ENCODE measurements at places on chromosomes 4 and X. TPM values are rescaled to one million over a fixed set of nuclear protein-coding genes. Genes with fewer than 3 reads are reported as not detected.

Gene PABPC1L2B
- total RNA-seq: not detected

GRCh38 chr4:8675383-8675782 is 82.8 kb downstream of the CPZ start:
- H3K27ac ChIP-seq: no peak overlapping the region
- no peaks in the 10 kb centered on the region for H3K4me1 ChIP-seq
- H3K4me3 ChIP-seq: no peak overlapping the region
- no peaks in the 10 kb centered on the region for H3K36me3 ChIP-seq

Gene MTMR8
- total RNA-seq: 4.6 TPM

Gene PABPC4L
- not detected for total RNA-seq

DNA sequence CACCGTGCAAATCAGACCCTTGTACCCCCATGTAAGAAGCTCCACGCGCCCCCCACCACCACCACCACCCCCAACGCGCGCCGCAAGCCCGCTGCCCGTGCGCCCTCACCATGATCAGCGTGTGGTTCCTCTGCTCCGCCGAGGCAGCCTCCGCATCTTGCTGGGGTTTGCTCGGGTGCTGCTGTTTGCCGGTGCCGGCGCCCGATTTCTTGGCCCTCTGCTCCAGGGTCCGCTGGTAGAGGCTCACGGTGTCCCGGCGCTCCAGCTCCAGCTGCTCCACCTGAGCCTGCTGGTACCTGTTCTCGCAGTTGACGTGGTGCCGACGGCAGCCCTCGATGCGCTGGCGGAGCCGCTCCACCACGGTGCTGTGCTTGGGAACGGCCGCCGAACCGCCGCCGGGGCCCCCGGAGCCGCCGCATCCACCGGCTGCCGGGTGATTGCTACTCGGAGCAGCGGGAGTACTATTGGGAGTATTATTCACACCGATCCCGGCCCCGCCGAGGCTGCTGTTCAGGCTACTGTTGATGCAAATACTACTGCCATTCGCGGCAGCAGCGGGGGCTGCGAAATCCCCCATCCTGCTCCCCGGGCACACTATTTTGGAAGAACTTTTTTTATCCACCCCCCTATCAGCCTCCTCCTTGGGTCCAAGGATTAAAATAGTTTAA is 1.1 kb downstream of the MAML3 start:
- peak overlapping the region; percentile 96 for H3K4me3 ChIP-seq
- H3K36me3 ChIP-seq: no peaks in the 10 kb centered on the region
- peak; percentile 73 for DNase-seq
- H3K4me1 ChIP-seq: peaks cover 37% of the 10 kb centered on the region

Gene GUCY1A1
- not detected for total RNA-seq

Gene DRD5
- not detected for total RNA-seq

DNA sequence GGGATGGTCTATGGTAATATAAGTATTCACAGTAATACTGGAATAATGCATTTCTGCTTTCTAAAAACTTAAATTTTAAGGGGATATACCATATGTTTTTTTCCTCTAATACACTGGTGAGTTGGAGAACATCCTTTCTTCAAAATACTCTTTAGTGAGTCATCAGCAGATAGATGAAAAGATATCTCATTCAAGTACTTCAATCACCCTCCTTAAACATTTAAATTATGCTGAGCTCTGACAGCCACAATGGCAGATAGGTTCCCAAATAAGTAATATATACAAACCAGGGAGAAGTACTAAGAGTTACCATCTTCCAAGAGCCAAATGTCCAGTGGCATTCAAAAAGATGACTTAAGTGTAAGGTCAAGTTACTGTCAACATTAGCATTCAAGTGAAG is 52.2 kb downstream of the AMMECR1 start:
- H3K36me3 ChIP-seq: peaks cover 12% of the 10 kb centered on the region
- no peak for DNase-seq
- H3K4me1 ChIP-seq: peaks cover 14% of the 10 kb centered on the region
- no peaks in the 10 kb centered on the region for H3K27me3 ChIP-seq
- H3K27ac ChIP-seq: no peak overlapping the region

DNA sequence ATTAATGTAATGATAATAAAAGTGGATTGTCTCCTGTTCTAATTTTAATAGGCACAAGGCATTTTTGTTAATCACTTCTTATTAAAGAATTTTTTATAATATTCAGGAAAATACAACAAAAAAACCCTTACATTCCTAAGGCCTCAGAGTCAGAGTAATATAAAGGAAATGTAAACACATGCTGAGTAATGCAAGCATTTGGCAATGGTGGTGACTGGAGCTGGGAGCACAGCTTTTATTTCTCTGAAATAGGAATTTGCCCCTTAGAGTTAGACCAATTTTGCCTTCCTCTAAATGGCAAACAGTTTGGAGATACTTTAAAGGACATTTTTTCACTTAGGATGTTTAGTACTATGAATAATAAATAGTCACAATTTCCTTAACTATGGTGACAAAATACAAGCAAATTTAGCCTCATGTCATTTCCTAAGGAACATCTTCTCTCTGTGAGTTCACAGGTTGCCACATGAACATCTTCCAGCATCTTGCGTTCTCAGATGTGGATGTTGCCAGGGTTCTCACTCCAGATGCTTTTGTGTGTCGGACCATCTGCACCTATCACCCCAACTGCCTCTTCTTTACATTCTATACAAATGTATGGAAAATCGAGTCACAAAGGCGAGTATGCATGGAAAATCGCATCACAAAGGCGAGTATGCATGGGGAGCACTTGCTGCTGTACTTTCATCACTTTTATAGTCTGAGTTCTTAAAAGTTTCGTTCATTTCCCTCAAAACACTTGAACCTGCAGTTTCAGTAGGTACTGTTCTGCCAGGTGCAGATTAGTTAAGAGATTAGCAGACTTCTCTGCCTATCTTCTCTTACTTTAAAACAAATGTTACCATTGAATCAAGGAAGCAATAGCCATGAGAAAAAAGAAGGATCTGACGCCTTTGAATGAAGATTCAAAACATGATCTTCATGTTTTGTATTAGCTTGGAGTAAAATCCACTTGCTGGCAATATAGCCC is 15.9 kb upstream of the F11 start:
- H3K27me3 ChIP-seq: no peaks in the 10 kb centered on the region
- no peaks in the 10 kb centered on the region for H3K4me1 ChIP-seq
- no peak overlapping the region for H3K4me3 ChIP-seq

Gene GPAT3
- total RNA-seq: 3.4 TPM

GRCh38 chr4:8725845-8726244 is 133.3 kb downstream of the CPZ start:
- no peak overlapping the region for H3K4me3 ChIP-seq
- H3K4me1 ChIP-seq: peaks cover 4% of the 10 kb centered on the region
- DNase-seq: no peak

Gene MAGEA1
- not detected for total RNA-seq

Gene MAGEB10
- not detected for total RNA-seq

DNA sequence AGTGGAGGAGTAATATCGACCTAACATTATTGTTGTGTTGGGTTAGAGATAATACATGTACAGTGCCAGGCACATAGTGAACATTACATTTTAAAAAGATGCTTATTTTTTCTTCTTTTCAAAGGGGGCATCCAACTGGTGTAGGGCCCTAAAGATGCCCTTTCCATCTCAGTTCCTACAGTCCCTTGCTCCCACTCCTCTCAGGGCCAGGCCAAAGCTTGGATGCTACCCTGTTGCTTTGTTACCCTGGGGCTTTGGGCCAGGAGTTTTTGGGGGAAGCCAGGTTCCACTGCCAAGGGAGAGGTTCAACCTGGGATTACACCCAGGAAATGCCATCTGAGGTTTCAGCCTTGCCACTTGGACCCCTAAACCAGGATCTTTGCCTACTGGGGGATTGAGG is 918 bp downstream of the IGSF1 start:
- no peak overlapping the region for H3K4me3 ChIP-seq
- peaks cover 14% of the 10 kb centered on the region for H3K27me3 ChIP-seq
- H3K27ac ChIP-seq: no peak overlapping the region
- peaks cover 2% of the 10 kb centered on the region for H3K4me1 ChIP-seq
- no peak for DNase-seq

- H3K36me3 ChIP-seq: no peaks in the 10 kb centered on the region
- H3K27ac ChIP-seq: no peak overlapping the region
- peaks cover 25% of the 10 kb centered on the region for H3K4me1 ChIP-seq
- no peak overlapping the region for H3K4me3 ChIP-seq
These were observed 74.6 kb downstream of the RAPGEF2 start for GRCh38 chr4:159177265-159178150.

Gene FABP2
- total RNA-seq: 0.19 TPM

DNA sequence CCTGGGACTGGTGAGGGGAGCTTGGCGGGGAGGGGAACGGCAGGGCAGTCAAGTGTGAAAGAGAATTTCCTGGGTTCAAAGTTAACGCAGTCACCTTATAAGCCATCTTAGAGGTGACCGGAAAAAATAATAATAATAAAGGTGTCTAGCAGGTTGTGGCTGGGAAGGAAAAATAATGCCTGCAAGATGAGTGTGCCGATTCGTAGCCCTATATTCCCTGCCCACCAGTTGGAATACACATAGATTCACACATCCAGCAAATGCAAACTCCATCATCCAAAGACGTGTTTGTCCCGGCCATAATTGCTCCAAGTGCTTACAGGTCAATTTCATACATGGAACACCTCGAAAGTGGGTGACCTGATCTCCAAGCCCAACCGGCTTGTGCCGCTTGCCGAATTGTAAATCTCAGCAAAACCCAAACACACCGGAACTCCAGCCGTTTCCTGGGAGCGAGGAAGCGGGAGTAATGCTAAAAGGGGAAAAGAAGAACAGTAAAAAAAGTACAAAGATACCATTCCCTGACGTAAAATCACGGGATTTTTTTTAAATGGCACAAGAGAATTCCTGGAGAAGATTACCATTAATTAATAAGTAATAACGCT is 1.3 kb upstream of the FAT1 start:
- peaks cover 1% of the 10 kb centered on the region for H3K36me3 ChIP-seq
- peaks cover 11% of the 10 kb centered on the region for H3K4me1 ChIP-seq
- peaks cover 54% of the 10 kb centered on the region for H3K27me3 ChIP-seq
- H3K27ac ChIP-seq: peak overlapping the region; percentile 46

Gene ETDB
- not detected for total RNA-seq

Gene RFC1
- 74.6 TPM for total RNA-seq

Gene MAN2B2
- 36.0 TPM for total RNA-seq

DNA sequence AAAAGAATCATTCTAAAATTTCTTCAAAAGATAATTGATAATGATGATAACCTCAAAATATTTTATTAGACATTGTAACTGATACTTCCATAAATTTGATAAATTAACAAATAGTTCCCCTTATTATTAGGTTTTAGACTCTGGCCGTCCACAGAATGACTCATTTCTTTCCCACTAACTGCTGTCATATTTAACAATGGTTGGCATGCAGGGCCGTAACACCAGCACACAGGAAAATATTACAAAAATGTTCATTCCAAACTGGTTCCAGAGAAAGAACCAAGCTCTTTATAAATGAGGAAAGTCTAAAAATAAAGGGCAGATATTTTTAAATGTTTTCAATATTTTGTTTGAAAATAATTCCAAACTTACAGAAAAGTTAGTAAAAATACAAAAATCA is 28.2 kb downstream of the WDFY3 start:
- DNase-seq: no peak
- no peaks in the 10 kb centered on the region for H3K36me3 ChIP-seq
- H3K27me3 ChIP-seq: no peaks in the 10 kb centered on the region
- H3K27ac ChIP-seq: no peak overlapping the region
- no peak overlapping the region for H3K4me3 ChIP-seq

DNA sequence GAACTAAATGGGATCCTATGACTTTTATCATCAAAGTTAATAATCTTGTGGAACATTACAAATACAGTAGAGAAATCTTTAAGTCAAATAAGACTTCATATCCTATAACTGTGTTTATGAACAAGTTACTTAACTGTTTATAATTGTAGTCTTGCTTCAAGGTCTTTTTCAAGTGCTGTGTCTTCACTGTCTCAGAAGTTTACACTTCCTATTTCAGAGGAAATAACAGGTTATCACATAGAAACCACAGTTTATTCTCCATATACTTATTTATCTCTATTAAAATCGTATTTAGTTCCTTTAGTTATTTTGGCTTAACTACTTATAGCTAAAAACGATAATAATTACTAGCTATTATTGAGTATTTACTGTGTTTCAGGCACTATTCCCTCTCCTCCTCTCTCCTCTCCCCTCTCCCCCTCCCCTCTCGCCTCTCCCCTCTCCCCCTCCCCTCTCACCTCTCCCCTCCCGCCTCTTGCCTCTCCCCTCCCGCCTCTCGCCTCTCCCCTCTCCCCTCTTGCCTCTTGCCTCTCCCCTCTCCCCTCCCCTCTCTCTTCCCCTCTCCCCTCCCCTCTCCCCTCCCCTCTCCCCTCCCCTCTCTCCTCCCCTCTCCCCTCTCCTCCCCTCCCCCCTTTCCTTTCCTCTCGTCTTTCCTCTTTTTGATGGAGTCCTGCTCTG is 63.7 kb downstream of the RBPJ start:
- H3K27ac ChIP-seq: no peak overlapping the region
- DNase-seq: no peak
- peaks cover 3% of the 10 kb centered on the region for H3K4me1 ChIP-seq
- H3K27me3 ChIP-seq: no peaks in the 10 kb centered on the region
- H3K36me3 ChIP-seq: peaks cover 29% of the 10 kb centered on the region
- H3K4me3 ChIP-seq: no peak overlapping the region

Gene SPATA4
- not detected for total RNA-seq

Gene GLRA2
- total RNA-seq: not detected

Gene CFP
- total RNA-seq: 14.1 TPM

Gene ITIH6
- not detected for total RNA-seq

Gene GALNTL6
- not detected for total RNA-seq

Gene SGMS2
- not detected for total RNA-seq

GRCh38 chr4:185730849-185731608 is 81.0 kb downstream of the SORBS2 start:
- no peak overlapping the region for H3K27ac ChIP-seq
- no peak for DNase-seq
- H3K36me3 ChIP-seq: no peaks in the 10 kb centered on the region
- H3K27me3 ChIP-seq: peaks cover 3% of the 10 kb centered on the region

GRCh38 chr4:152516156-152516555 is 19.7 kb downstream of the FBXW7 start:
- no peak overlapping the region for H3K27ac ChIP-seq
- H3K27me3 ChIP-seq: no peaks in the 10 kb centered on the region
- no peak overlapping the region for H3K4me3 ChIP-seq
- H3K4me1 ChIP-seq: peaks cover 17% of the 10 kb centered on the region
- DNase-seq: no peak

Gene STOX2
- not detected for total RNA-seq

Gene TLR1
- 17.2 TPM for total RNA-seq

GRCh38 chr4:96736352-96736889 is 896.5 kb downstream of the PDHA2 start:
- H3K27ac ChIP-seq: no peak overlapping the region
- H3K4me1 ChIP-seq: no peaks in the 10 kb centered on the region
- DNase-seq: no peak
- H3K27me3 ChIP-seq: no peaks in the 10 kb centered on the region

- H3K27ac ChIP-seq: no peak overlapping the region
- no peak overlapping the region for H3K4me3 ChIP-seq
- H3K27me3 ChIP-seq: no peaks in the 10 kb centered on the region
- H3K4me1 ChIP-seq: peaks cover 6% of the 10 kb centered on the region
These were observed 17.1 kb upstream of the MAP7D3 start for GRCh38 chrX:136268051-136269048.

All from activated naive CD8-positive, alpha-beta T cell treated with anti-CD3 and anti-CD28 coated beads, Interleukin-2, amount 10 ng/mL, durations not matched to agents 7 days and 5 days (primary cell).